ENCODE measurements at places on chromosomes 12 and 14. TPM values are rescaled to one million over a fixed set of nuclear protein-coding genes. Genes with fewer than 3 reads are reported as not detected.

GRCh38 chr14:21095430-21096205, 2.8 kb downstream of the ZNF219 start:
- peak; percentile 52 for DNase-seq

- peak; percentile 89 for DNase-seq
These were observed 35.8 kb upstream of the LTBP2 start for GRCh38 chr14:74647678-74648461.

GRCh38 chr14:69247676-69248440, 12.1 kb upstream of the GALNT16 start:
- no peak for DNase-seq

DNA sequence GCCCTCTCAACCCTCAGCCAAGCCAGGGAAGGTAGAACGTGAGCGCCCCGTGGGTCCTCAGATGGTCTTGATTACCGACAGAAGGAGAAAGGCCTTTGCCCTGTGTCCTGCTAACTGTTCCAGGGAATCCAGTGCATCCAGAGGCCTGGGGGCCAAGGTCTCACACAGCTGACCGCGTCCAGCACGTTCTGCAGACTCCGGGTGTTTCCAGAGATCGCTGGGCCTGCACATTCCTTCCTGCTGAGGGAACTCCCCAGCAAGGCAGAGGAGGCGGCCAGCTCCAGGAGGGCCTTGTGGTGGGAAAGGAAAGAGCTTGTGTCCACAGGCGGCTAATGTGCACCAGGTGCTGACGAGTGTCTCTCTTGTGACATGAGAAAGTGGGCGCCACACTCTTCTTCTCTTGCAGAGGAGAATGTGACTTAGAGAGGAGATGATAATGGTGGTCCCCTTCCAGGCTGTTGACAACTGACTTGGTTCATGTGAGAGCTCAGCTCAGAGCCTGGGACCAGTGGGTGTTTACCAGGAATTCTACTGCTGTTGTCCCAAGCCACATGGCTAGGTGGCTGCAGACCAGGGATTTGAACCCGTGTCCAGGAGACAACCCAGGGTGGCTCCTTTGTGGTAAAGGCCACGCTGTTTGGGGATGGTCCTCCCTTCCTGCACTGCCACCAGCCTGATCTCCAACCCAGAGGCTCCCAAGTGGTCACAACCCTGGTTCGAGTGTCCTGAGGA, 46.8 kb upstream of the DLK1 start:
- no peak for DNase-seq

DNA sequence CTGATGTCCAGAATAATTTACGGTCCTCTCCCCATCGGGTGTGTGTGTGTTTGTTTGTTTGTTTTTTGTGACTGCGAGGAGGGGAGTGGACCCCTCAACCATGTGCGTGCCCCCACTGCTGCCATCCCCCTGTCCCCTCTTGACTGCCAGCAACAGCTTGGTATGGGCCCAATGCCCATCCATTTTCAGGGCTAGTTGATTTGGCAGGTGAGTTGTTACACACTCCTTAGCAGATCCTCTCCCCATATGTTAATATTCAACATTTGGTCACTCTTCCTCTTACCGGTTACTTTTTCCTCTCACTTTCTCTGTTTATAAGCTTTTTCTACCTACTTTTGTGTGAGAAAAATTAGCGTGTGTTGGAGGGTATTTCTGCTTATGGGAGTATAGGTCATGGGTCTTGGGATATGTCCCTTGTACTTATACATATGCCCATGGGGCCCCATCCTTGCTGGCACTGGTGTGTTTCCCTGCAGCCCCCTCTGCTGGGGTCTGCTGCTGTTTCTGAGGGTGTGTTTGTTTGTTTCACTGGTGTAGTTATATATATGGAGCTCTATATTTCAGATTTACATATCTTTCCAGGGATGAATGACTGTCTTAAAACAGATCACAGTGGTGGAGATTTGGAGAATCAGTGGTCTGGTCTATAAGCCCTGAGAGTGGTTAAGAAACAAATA, 33.8 kb downstream of the ZFHX2 start:
- DNase-seq: no peak

- DNase-seq: no peak
These were observed 45.4 kb downstream of the A2M start for GRCh38 chr12:9070351-9070750.

GRCh38 chr14:77914073-77914721, 114.3 kb downstream of the ADCK1 start:
- DNase-seq: no peak

GRCh38 chr12:27309293-27309994, 23.2 kb upstream of the BMAL2 start:
- DNase-seq: no peak

GRCh38 chr12:41724216-41724615, 420.5 kb downstream of the GXYLT1 start:
- DNase-seq: no peak

- DNase-seq: no peak
These were observed 11.8 kb downstream of the NUBPL start for GRCh38 chr14:31572955-31573354.

DNA sequence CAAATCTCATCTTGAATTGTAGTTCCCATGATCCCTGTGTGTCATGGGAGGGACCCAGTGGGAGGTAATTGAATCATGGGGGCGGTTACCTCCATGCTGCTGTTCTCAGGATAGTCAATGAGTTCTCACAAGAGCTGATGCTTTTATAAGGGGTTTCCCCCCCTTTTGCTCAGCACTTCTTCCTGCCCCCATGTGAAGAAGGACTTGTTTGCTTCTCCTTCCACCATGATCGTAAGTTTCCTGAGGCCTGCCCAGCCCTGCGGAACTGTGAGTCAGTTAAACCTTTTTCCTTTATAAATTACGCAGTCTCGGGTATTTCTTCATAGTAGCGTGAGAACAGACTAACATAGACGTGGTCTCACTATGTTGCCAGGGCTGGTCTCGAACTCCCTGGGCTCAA, 56.1 kb upstream of the EIF5 start:
- DNase-seq: no peak

- DNase-seq: no peak
These were observed 4.3 kb upstream of the KRT81 start for GRCh38 chr12:52295663-52296062.

- no peak for DNase-seq
These were observed 9.7 kb downstream of the TNS2 start for GRCh38 chr12:53059434-53060063.

DNA sequence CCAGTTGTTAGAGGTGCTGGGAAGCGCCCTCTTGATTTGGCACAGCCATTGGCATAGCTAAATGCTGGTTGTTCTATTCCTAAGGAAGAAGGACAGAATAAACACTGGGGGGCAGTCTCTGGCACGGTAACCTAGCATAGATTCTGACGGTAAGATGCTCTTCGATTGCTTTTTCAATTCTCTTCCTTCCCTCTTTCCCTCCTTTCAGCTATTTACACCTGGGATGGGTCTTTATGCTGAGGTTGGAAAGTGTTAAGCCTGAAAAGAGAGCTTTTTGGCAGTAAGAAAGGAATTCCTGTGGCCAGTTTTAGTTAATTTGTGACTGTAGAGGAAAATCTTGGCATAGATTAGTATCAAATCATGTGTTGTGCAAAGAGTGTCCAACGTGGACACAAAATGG, 162.8 kb downstream of the SNAPC1 start:
- DNase-seq: peak; percentile 37

DNA sequence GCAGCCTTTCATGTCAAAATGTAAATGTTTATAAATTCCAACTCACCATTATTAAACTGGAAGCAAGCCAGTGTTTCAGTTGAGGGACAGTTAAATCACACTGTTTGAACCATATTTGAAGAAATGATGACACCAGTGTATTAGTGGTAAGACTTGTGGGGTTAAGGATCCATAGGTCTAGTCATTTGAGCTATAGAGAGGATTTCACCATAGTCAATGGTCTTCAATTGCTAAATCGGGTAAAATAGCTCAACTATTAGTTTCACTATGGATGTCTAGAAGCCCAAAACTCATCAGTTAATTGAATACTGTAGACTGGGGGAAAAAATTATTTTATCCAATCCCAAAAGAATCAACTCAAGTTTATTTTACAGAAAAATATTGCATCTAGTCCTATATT, 659.1 kb downstream of the NRXN3 start:
- no peak for DNase-seq

- no peak for DNase-seq
These were observed 92.5 kb downstream of the TMCC3 start for GRCh38 chr12:94557746-94558295.

DNA sequence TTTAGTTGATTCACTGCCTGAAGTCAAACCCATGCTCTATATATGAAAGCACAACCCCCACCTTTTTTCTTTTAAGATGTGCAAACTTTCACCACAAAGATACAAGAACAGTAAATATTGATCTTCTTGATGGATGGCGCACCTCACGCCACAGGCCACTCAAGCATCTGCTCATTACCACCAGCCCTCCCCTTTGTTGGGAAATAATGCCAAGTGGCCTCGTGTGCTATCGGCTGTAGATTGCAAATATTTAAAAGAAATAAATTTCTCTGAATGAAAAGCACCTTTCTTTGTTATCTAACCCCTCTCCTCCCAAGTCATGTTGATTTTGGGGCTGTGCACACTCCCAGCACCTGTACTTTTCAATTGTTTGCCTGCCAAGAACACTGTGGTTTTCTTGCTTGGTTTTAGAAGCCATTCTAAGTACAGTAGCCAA, 122.7 kb downstream of the C12orf42 start:
- DNase-seq: no peak

DNA sequence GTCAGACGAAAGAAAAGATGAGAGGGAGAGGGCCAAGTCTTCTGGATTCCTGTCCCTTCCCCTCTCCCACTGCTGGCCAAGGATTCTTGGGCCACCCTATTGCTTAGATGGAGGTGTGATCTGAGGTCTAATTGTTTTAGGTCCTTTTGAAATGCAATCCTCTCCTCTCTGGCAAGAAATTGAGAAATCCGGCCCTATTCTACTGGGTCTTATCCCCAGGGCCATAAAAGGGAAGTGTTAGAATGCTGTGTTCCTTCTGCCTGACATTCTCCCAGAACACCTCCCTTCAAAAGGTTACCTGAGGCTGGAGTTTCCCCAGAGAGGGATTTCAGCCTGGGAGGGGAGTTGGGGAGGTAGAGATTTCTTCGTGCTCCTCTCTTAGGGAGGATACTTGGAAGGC, 4.4 kb downstream of the WNT5B start:
- DNase-seq: no peak

GRCh38 chr12:121778567-121779421, 14.7 kb downstream of the RHOF start:
- DNase-seq: no peak

GRCh38 chr14:22512106-22512814, 76.8 kb downstream of the DAD1 start:
- no peak for DNase-seq

GRCh38 chr14:95488376-95489213, 27.9 kb downstream of the SYNE3 start:
- DNase-seq: no peak

- DNase-seq: no peak
These were observed 96.7 kb downstream of the ETV6 start for GRCh38 chr12:11746024-11746771.

DNA sequence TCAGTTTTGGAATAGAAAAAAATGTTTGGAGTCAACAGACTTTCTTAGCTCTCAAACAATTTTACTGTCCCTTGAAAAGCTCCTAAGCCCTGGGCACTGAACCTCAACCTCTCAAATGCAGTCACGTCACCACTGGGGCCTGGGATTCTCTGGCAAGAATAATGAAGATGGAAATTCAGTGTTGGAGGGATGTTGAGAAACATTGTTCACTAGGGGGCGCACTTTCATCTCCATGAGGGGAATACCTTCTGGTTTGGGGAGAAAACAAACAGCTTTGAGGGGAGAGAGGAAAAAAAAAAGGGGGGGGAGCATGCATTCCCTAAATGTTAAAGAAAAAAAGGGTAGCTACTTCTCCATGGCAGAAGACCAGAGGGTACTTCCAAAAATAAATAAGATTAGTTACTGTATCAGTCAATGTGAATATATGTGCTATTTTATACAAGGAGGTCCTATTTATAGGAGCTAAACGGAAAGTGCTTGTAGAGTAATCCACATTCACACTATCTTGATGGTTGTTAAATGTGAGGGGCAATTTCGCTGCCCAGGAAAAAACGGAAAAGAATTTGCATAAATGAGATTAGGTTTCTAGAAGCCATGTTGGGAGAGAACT, 5.8 kb upstream of the TBPL2 start:
- peak; percentile 58 for DNase-seq

DNA sequence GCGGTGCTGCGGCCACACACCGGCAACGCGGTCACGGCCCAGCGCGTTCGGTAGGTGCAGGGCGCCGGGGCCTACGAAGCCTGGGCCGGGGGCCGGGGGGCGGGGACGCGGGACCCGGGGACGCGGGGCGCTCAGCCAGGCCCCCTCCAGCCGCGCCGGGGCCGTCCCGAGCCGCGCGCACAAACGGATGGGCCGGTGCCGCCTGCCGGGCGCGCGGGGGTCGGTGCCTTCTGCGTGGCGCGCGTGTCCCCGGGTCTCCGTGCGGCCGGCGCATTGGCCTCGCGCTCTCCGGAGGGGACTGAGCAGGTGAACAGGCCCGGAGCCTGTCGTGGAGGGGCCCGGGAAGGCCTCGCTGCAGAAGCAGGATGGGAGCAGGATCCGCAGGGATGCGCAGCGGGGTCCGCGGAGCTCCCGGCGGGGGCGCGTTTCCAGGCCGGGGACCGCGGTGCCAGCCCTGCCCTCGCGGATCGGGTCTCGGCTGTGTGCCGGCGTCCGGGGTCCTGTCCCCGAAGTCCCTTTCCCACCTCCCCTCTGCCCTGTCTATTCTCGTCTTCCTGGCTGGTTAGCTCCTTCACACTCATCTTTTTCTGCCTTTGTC, 421 bp downstream of the GLT1D1 start:
- peak; percentile 66 for DNase-seq

HOXC4 gene
- not detected for polyA plus RNA-seq

FGF6 gene
- polyA plus RNA-seq: not detected

LRRC10 gene
- polyA plus RNA-seq: not detected

GPR68 gene
- polyA plus RNA-seq: 3.0 TPM

TAS2R50 gene
- polyA plus RNA-seq: not detected

HOTAIR gene
- polyA plus RNA-seq: not detected

SLC6A15 gene
- polyA plus RNA-seq: 2.5 TPM

IRAK3 gene
- polyA plus RNA-seq: 0.39 TPM

TPH2 gene
- not detected for polyA plus RNA-seq
